ENCODE measurements at places on chromosomes 1 and 21.

DNA sequence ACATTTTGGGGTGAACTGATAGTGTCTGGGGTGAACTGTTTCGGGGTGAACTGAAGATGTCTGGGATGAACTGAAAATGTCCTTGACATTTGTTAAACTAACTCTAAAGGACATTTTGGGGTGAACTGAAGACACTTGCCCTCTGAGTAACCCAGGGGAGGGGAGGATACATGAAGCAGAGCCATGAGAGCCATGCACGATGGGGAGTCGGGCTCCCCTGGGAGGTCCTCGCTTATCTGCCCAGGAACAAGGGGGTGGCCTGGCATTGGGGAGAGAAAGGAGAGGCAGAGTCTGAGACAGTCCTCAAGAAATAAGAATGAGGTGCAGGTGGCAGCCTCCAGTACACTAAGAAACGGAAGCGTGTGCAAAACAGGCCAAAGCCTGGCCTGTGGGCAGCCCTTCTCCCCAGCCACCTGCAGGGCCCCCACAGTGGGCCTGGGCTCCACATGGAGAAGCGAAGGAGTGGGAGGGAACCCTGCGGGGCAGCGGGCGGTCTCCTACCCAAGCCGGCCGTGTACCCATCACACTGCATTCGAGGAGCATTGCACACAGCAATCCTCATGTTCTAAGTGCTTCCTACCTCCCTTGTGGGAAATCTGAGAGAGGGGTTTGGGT is 24.2 kb downstream of the RSPH1 start:
- no peak for DNase-seq

- peak; percentile 22 for DNase-seq
Observed at GRCh38 chr1:154405747-154406571, 816 bp downstream of the IL6R start.

- DNase-seq, result no peak
Observed at GRCh38 chr1:204545202-204545601, 29.0 kb downstream of the MDM4 start.

- no peak for DNase-seq
Observed at GRCh38 chr1:54298284-54299033, 98.5 kb downstream of the MRPL37 start.

- DNase-seq, result no peak
Observed at GRCh38 chr1:30268923-30269666, 454.3 kb downstream of the MATN1 start.

DNA sequence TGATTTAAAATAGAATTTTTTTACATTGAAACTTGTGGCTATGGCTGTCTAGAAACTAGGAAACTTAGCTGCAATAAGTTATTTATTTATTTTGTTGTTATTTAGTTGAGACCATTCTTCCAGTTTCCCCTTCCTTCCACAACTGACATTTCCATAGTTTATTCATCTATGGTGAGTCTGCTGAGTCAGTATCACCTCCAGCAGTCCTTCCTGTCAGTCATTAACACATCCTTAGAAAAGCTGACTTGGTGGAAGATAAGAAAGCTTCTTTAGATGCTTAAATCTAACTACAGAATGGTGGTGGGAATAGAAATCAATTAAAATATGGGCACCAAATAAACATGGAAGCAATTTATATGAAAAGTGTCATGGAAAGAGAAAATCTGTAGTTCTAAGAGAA is 714.0 kb downstream of the RWDD3 start:
- no peak for DNase-seq

DNA sequence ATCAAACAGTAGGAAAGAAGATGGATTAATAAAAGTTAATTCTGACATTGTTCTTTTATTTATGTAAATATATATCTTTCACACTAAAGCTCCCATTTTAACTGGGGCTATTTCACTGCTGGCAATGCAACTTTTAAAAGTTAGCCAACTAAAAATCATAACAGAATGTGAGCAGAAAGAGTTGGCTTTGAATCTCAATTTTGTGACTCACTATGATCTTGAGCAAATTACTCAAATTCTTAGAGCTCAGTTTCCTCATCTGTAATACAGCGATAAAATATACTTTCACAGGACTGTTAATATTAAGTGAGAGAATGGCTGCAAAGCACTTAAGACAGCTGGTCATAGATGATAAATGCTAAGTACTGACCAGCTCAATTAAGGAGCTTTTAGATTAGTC is 10.8 kb downstream of the EFCAB14 start:
- no peak for DNase-seq

GRCh38 chr21:34933609-34934335 is 115.3 kb downstream of the RUNX1 start:
- DNase-seq, result no peak

GRCh38 chr21:27190601-27191000 is 223.7 kb upstream of the ADAMTS5 start:
- no peak for DNase-seq

GRCh38 chr1:41892301-41892781 is 26.4 kb downstream of the HIVEP3 start:
- no peak for DNase-seq

DNA sequence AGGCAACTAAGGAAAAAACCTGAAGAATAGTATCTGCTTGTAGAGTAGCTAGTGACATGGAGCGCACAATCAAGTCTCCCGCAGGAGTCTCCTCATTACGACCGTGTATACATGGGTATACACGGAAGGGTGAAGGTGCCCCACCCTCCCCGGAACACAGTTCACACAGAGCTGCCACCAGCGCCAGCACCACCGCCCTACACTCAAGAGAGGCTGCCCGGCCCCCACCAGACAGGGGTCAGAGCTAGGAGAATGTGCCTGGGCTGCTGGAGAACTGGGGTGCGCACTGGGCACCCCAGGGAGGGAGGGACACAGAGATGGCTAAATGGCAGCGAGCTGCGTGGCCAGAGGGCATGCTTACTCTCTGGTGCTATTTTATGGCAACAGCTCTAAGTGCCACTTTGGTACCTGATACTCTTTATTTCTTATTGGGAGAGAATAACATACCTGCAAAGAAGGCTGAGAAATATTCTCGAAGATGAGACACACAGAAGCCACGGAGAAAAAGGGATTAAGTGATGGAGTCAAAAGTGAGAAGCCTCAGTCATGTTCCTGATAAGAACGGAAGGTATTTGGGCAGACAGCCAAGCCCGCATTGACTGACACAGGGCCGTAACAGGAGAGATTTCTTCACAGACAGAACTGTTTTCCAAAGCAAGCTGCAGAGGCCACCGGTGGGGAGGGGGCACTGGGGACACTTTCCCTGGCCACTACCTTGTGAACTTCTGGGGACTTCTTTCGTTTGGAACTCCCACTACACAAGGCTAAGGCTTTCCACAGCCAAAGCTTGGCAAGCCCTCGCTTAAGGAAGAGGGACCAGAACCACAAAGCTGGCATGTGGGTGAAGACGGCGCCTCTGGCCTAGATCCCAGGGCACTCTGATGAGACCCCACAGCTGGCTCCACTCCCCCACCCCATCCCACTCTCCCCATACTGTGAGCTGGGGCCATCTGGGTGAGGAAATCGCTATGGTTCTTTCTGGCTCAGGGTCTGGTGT is 108.0 kb downstream of the PGBD5 start:
- DNase-seq, result no peak

DNA sequence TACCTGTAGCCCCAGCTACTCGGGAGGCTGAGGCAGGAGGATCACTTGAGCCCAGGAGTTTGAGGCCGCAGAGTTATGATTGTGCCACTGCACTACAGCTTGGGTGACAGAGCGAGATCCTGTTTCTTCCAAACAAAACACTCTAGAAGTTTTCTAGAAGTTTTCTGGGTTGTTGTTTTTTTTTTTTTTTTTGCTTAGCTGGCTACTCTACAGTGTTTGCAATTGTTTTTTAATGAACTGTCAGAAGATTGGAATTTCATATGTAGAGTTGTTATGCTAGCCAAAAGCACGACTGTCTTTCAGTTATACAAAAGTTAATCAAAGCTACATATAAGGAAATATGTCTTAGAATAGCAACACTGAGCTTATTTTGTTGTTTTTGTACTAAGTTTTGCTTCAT is 30.9 kb upstream of the NEXN start:
- DNase-seq, result no peak

- DNase-seq, result no peak
Observed at GRCh38 chr1:53590104-53590503, 130.9 kb downstream of the DMRTB1 start.

GRCh38 chr1:185355947-185356346 is 38.9 kb upstream of the IVNS1ABP start:
- DNase-seq, result no peak

- DNase-seq, result no peak
Observed at GRCh38 chr1:206578068-206578977, 33.9 kb downstream of the EIF2D start.

Measured in NCI-H1694 (cell line).